ENCODE measurements at places on chromosomes 6 and 20.

DNA sequence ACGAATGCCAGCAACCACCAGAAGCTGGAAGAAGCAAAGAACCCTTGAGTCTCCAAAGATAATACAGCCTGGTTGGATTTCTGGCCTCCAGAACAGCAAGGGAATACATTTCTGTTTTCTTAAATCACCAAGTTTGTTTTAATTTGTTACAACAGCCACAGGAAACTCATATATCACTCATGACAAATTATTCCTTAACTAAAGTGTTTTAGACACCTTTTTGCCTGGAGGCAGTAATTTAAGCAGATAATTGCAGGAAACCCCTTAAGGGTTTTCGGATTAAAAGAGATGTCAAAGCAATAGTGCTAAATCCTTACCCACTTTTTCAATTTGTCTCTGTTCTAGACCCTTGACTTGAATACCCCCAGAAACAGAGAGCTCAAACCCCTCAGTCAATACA, 1050.0 kb downstream of the EPHA7 start:
- DNase-seq, result no peak

- DNase-seq, result no peak
These were observed 211.0 kb downstream of the NFATC2 start for GRCh38 chr20:51331481-51331880.

- DNase-seq, result no peak
These were observed 150.3 kb downstream of the CDK19 start for GRCh38 chr6:110664933-110665332.

- DNase-seq, result no peak
These were observed 40.6 kb upstream of the TPD52L1 start for GRCh38 chr6:125112934-125113333.

DNA sequence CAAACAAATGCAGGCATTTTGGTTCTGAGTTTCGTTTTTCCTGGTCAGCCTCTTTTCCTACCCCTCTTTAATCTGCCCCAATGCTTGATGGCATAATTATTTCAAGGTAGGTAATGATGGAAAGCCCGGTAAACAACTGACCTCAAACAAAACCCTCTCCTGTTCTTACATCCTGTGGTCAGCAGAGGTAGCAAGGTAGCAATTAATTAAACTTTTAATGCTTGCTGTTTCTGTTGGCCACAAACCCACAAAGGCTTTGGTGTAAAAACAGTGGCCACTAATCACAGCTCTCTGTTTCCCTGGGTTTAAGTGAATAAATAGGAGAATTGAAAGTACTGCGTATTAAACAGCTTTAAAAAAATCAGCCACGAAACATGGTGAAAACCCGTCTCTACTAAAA, 261.5 kb upstream of the SOX4 start:
- no peak for DNase-seq
